ENCODE measurements at places on chromosomes 5 and 9.

- H3K27me3 ChIP-seq: no peaks in the 10 kb centered on the region
- H3K27ac ChIP-seq: no peak overlapping the region
- H3K4me1 ChIP-seq: no peaks in the 10 kb centered on the region
- H3K4me3 ChIP-seq: no peak overlapping the region
Observed at GRCh38 chr9:85995599-85995998, 54.7 kb downstream of the NAA35 start.

DNA sequence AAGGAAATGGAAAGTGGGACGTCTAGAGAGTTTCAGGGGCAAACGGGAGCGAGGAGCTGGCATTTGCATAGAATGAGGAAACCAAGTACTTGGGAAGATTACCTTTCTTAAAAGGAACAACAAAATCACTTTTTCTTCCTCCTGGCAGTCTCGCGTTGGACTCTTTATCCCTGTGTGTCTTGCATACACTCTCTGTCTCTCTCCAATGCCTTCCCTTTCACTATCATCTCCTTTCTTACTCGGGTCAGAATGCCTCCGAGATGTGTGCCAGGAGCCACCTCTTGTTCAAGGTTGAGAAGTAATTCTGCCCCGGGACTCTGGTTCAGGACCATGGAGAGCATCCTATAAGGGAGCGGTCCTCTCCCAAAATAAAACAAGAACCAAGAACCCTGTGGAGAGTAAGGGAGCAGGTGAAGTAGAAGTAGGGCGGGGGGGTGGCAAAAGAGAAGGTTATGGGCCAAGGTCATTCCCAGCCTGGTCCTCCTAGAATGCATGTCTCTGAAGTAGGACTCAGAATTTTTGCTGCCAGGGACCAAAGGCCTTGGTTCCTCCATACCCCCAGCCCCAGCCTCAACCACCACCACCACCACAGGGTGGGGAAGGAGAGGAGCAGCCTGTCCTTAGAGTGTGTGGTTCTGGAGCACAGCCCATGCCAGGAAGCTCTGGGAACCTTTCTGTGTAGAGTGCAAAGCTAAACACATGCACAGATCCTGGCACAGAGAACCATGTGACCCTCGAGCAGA, 72.1 kb upstream of the ARAP3 start:
- no peaks in the 10 kb centered on the region for H3K36me3 ChIP-seq
- no peak for DNase-seq
- H3K4me3 ChIP-seq: no peak overlapping the region
- H3K4me1 ChIP-seq: no peaks in the 10 kb centered on the region
- H3K27me3 ChIP-seq: peaks cover 58% of the 10 kb centered on the region

DNA sequence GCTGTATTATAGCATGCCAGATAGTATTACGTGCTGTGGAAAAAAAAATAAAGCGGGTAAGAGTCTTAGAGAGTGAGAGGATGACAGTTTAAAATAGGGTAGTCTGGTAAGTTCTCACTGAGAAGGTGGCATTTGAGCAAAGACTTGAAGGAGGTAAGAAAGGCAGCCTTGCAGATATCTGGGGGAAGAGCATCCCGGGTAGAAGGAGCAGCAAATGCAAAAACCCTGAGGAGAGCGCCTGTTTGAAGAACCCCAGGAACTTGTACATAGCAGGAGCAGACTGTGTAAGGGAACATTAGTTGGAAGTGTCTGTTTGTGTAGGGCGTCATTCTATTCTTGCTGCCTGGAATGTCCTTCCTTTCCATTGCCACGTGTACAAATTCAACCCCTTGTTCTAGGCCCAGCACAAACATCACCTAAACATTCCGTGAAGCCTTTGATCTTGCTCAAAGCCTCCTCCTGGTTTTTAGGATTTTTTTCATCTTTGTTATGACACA, 2.6 kb downstream of the AP3S1 start:
- peaks cover 12% of the 10 kb centered on the region for H3K4me1 ChIP-seq
- DNase-seq: no peak
- H3K27ac ChIP-seq: no peak overlapping the region
- H3K36me3 ChIP-seq: no peaks in the 10 kb centered on the region
- H3K27me3 ChIP-seq: no peaks in the 10 kb centered on the region

DNA sequence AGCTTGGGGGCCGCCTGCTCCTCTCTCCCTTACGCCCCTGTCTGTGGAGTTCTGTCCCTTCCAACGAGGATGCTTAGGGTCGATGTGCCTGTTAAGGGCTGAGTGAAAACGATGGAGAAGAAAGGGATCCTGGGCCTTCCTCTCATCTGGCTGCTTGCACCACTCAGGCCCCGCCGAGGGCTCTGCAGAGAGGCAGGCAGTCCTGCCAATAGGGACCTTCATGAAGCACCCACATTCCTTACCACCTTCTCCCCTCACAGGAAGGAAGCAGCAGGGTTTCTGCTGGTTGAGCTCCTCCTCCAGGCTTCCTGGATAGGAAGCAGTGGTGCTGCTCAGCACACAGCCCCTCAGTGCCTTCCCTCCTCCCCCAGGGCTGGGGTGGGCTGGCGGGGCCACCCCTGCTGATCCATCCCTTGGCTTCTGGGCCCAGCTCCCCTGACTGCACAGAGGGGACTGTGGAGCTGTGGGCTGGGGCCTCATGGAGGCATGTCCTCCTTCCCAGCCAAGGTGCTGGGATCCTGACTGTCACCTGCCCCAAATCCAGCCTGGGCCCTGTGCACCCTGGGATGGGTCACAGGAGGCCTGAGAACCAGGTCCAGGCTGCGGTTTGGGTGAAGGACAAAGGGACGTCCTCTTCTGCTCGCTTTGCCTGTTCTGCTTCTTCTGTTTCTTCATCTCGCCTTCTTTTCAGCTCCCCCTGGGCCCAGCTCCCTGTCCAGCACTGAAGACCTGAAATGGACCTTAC, 50.5 kb downstream of the AHRR start:
- H3K36me3 ChIP-seq: no peaks in the 10 kb centered on the region
- no peak for DNase-seq
- H3K4me3 ChIP-seq: no peak overlapping the region
- peaks cover 32% of the 10 kb centered on the region for H3K27me3 ChIP-seq
- no peak overlapping the region for H3K27ac ChIP-seq

- peak; percentile 53 for DNase-seq
- no peaks in the 10 kb centered on the region for H3K36me3 ChIP-seq
- peaks cover 25% of the 10 kb centered on the region for H3K27me3 ChIP-seq
- no peak overlapping the region for H3K27ac ChIP-seq
- H3K4me1 ChIP-seq: no peaks in the 10 kb centered on the region
Observed at GRCh38 chr9:137878146-137878941, 762 bp downstream of the CACNA1B start.

DNA sequence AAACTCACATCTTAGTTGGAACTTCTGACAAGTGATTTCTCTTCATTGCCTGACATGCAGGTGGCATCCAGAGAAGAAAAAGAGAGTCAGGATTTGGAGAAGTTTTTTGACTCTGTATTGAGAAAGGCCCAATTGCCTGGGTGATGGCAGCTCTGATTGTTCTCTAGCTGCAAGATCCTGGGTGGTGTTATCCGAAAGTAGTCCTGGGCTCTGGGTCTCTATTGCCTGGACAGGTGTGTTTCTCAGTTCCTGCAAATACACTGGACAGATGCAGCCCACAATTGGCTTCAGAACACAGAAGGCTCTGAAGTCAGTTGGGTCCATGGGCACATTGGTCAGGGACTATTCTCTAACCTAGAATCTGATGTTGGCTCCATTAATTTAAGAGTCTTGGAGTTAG, 67.4 kb downstream of the RGS3 start:
- no peak overlapping the region for H3K27ac ChIP-seq
- no peaks in the 10 kb centered on the region for H3K27me3 ChIP-seq

DNA sequence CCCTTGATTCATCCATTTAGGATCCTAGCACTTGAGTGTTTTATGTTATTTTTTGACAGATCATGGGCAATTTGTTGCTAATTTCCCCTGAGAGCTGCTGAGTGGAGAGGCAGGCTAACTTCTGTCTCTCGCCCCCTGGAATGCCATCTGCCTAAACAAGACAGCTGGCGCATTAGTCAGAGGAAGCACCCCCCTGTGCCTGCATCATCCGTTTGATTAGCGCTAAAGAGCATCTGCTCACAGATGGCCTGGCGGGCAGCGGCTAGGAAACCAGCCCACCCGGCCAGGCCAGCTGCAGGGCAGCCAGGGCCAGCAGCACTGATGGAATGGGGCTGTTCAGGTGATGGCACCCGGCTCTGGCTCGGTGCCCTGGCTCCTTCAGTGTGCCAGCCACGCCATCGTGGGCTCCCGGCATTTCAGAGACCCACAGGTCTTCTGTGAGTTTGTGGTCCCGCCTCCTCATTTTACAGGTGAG, 22.9 kb upstream of the ASS1 start:
- H3K4me1 ChIP-seq: peaks cover 36% of the 10 kb centered on the region
- peaks cover 7% of the 10 kb centered on the region for H3K36me3 ChIP-seq
- no peak overlapping the region for H3K4me3 ChIP-seq
- peak; percentile 38 for DNase-seq

DNA sequence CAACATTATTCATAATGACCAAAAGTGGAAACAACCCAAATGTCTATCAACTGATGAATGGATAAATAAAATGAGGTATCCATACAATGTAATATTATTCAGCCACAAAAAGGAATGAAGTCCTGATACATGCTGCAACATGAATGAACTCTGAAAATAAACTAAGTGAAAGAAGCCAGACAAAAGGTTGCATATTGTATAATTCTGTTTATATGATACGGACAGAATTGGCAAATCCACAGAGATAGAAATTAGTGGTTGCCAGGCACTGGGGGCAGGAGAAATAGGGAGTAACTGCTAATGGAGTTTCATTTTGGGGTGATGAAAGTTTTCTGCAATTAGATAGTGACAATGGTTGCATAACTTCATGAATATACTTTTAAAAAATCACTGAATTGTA, 47.0 kb downstream of the KIF24 start:
- no peak for DNase-seq
- H3K27ac ChIP-seq: no peak overlapping the region
- no peak overlapping the region for H3K4me3 ChIP-seq
- H3K27me3 ChIP-seq: no peaks in the 10 kb centered on the region

GRCh38 chr9:80175286-80176150, 603.8 kb downstream of the TLE4 start:
- no peaks in the 10 kb centered on the region for H3K4me1 ChIP-seq
- no peak overlapping the region for H3K27ac ChIP-seq
- H3K4me3 ChIP-seq: no peak overlapping the region
- H3K27me3 ChIP-seq: no peaks in the 10 kb centered on the region
- DNase-seq: no peak
- no peaks in the 10 kb centered on the region for H3K36me3 ChIP-seq

DNA sequence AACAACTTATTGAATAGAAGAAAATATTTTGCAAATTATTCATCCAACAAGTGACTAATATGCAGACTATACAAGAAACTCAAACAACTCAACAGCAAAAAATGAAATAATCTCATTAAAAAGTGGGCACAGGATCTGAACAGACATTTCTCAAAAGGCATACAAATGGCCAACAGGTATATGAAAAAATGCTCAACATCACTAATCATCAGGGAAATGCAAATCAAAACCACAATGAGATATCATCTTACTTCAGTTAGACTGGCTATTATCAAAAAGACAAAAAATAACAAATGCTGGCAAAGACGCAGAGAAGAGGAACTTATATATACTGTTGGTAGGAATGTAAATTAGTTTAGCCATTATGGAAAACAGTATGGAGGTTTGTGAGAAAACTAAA, 1.8 kb upstream of the AMACR start:
- H3K36me3 ChIP-seq: peaks cover 6% of the 10 kb centered on the region
- H3K27ac ChIP-seq: peak overlapping the region; percentile 98

- H3K27ac ChIP-seq: no peak overlapping the region
- H3K27me3 ChIP-seq: no peaks in the 10 kb centered on the region
Observed at GRCh38 chr5:94157704-94158539, 416.5 kb upstream of the POU5F2 start.

- no peak for DNase-seq
- no peak overlapping the region for H3K27ac ChIP-seq
- no peak overlapping the region for H3K4me3 ChIP-seq
- no peaks in the 10 kb centered on the region for H3K27me3 ChIP-seq
Observed at GRCh38 chr5:44266882-44267576, 122.2 kb downstream of the FGF10 start.

DNA sequence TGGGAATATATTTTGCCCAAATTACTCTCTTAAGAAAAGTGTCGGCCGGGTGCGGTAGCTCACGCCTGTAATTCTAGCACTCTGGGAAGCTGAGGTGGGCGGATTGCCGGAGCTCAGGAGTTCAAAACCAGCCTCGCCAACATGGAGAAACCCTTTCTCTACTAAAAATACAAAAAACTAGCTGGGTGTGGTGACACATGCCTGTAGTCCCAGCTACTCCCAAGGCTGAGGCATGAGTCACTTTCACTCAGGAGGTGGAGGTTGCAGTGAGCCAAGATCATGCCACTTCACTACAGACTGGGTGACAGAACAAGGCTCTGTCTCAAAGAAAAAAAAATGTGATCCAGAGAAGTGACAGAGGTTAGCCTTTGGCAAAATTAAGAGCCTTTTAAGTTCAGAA, 26.4 kb upstream of the TMEM171 start:
- no peak for DNase-seq
- H3K4me1 ChIP-seq: peaks cover 7% of the 10 kb centered on the region
- H3K27ac ChIP-seq: no peak overlapping the region
- no peak overlapping the region for H3K4me3 ChIP-seq

- no peaks in the 10 kb centered on the region for H3K27me3 ChIP-seq
- H3K4me3 ChIP-seq: no peak overlapping the region
- no peak for DNase-seq
- H3K36me3 ChIP-seq: no peaks in the 10 kb centered on the region
Observed at GRCh38 chr9:17843236-17843635, 264.4 kb downstream of the SH3GL2 start.

DNA sequence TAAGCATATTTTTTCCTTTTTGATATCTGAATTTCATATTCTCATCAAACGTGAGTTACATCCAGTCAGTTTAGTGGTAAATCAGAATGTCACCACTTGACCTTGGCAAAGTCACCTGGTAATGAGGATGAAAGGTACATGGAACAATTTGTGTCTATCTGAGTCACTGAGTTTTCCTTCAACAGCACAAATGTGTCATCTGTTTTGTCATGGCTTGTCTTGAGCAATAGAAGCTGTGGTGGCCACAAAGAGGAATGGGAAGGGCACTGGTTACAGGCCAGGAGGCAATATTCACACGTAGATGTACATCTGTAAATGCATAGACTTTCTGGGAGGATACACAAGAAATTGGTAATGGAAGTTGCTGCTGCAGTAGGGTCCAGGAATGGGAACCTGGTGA, 8.4 kb upstream of the ZNF474 start:
- no peaks in the 10 kb centered on the region for H3K36me3 ChIP-seq
- H3K27me3 ChIP-seq: peaks cover 4% of the 10 kb centered on the region
- no peak for DNase-seq
- H3K4me3 ChIP-seq: no peak overlapping the region

DNA sequence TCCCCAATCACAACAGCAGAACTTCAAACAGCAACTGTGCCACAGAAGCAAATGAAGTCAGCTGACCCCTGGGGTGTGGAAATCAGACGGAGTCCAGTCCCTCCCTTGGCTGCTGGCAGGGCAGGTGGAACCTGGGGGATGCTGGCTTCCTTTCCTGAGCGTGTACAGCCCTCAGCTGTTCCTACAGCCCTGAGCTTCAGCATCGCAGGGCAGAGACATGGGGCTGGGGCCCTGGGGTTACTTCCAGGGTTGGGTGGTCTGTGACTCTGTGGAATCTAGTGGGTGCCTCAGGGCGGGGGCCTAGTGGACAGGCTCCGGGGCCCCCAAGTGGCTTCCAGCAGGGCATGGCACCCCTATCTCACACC, 7.3 kb upstream of the RXRA start:
- no peaks in the 10 kb centered on the region for H3K27me3 ChIP-seq
- peaks cover 21% of the 10 kb centered on the region for H3K4me1 ChIP-seq
- no peaks in the 10 kb centered on the region for H3K36me3 ChIP-seq
- no peak overlapping the region for H3K4me3 ChIP-seq

- H3K4me1 ChIP-seq: no peaks in the 10 kb centered on the region
- DNase-seq: no peak
- H3K4me3 ChIP-seq: no peak overlapping the region
Observed at GRCh38 chr5:1785062-1785461, 14.6 kb downstream of the MRPL36 start.
